ENCODE measurements at places on chromosomes 7 and 10. TPM values are rescaled to one million over a fixed set of nuclear protein-coding genes. Genes with fewer than 3 reads are reported as not detected.

Gene TAS2R5
- not detected for total RNA-seq

Gene KLLN
- total RNA-seq = 0.49 TPM

Gene FAM25G
- not detected for total RNA-seq

Gene CD36
- 1,051 TPM for total RNA-seq

Gene ATRNL1
- 0.69 TPM for total RNA-seq

Gene RNF32
- not detected for total RNA-seq

Gene NXPH1
- not detected for total RNA-seq

Gene SHH
- total RNA-seq = not detected

Gene OPALIN
- not detected for total RNA-seq

Gene CCDC3
- 2.6 TPM for total RNA-seq

Gene PDAP1
- total RNA-seq = 97.5 TPM

Gene OR2A1
- not detected for total RNA-seq

Gene AKR1B15
- total RNA-seq = not detected

Gene CDC14C
- total RNA-seq = not detected

Gene HYAL4
- total RNA-seq = 0.88 TPM

Gene CLDN4
- not detected for total RNA-seq

Gene SRGN
- 156 TPM for total RNA-seq

Gene PRXL2A
- total RNA-seq = 130 TPM
